ENCODE measurements at places on chromosomes 7 and 10.

- no peak for DNase-seq
Observed at GRCh38 chr10:103715430-103715829, 139.9 kb downstream of the SH3PXD2A start.

DNA sequence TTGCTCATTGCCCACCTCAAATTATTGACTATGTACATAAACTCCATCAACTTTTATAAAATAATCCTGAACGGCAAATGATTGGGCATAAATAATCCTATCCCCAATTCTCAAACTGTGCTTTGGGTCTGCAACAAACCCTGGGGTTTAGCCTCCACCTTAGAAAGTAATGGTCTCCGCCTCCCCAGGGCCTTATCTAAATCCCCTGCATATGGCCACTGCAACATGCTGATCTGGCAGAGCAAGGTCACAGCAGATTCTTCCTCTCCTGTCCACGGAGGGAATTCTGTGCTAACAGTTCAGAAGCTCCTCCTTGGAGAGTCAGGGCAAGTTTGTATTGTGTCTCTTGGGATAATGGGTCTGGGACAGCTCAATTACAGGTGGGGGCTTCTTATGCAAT, 18.4 kb downstream of the FXYD4 start:
- no peak for DNase-seq

GRCh38 chr7:92400013-92400412, 47.3 kb upstream of the GATAD1 start:
- DNase-seq, result no peak

GRCh38 chr7:128145191-128145590, 95.9 kb upstream of the LEP start:
- DNase-seq, result no peak

DNA sequence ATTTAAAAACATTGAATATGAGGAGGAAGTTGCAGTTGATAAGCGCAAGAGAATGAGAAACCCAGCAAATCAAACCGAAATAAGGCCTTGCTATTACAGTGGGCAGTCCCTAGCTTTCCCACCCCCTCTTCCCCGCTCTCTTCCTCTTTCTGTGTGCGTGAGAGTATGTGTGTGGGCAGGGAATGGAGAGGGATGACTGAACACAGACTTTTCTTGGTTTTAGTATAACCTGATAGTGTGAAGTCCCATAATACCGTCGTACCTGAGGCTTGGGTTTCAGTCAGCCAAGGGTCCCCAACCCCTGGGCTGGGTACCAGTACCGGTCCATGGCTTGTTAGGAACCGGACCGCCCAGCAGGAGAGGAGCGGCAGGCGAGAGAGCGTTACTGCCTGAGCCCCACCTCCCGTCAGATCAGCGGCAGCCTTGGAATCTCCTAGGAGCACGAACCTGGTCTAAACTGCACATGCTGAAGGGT, 255.3 kb downstream of the CELF2 start:
- no peak for DNase-seq

DNA sequence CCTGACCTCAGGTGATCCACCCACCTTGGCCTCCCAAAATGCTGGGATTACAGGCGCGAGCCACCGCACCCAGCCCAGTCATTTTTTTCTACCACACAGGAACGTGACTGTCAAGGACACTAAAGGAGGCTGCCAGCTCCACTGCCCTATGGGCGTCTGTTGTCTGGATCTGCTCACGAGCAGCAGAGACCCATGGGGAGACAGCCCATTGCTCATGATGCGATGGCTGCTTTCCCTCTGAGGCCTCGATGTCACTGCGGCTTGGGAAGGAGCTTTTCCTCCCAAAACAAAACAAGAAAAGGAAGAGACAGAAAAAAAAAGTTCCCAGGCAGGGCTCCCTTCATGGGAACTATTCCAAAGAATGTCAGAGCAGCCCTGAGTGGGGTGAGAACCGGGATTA, 70.5 kb downstream of the DENND2A start:
- DNase-seq, result no peak

GRCh38 chr7:45576249-45576929, 2.2 kb downstream of the ADCY1 start:
- DNase-seq, result no peak

- no peak for DNase-seq
Observed at GRCh38 chr7:87151002-87151728, 1.1 kb upstream of the DMTF1 start.

GRCh38 chr7:157745721-157746709, 409.2 kb downstream of the DNAJB6 start:
- no peak for DNase-seq

GRCh38 chr7:141231018-141231792, 157.3 kb downstream of the TMEM178B start:
- DNase-seq, result no peak

DNA sequence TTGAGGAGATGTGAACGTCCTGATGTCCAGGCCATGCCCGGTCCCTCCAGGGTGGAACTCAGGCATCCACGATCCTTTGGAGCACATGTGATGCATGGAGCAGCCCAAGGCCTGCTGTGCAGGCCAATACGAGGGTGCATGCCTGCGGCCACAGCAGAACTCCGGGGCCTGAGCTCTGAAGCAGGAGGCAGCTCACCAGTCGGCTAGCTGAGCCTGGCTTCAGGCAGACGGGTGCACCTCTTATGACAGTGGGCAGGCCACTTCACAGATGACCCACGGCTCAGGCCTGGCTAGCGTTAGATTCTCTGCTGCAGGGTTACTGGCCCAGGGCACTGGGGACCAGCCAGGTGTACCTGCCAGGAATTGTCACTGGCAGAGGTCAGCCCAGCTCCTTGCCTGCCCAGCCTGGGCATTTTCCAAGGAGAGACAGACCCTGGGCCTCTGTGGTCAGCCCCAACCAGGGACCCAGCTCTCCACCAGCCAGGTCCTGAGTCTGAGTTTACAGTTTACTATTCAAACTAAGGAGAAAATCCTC, 29.6 kb upstream of the INPP5A start:
- no peak for DNase-seq

DNA sequence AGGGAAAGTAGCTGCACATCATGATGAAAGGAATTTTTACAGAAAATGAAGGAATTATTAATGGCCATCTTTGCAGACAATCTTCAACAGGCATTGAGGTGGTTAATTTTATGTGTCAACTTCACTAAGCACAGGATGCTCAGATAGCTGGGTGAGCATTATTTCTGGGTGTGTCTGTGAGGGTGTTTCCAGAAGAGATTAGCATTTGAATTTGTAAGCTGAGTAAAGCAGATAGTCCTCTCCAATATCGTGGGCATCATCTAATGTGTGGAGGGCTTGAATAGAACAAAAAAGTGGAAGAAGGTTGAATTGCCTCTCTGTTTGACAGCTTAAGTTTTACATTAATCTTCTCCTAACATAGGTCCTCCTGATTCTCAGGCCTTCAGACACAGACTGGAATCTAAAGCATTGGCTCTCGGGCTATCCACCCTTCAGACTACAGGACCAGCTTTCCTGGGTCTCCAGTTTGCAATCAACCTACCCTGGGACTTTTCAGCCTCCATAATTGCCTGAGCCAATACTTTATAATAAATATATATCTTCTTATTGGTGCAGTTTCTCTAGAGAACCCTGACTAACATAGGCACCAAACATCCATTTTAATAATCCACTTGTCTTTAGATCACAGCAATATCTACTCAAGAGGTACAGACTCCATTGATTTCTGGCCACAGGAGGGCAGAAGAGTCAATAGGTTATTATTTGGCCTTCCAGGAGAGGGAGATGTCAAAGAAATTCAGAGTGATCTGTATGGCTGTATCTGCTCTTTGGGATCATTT, 10.5 kb upstream of the CRPPA start:
- peak; percentile 15 for DNase-seq

GRCh38 chr10:131310142-131310541, 1.4 kb downstream of the TCERG1L start:
- DNase-seq, result no peak

- DNase-seq, result peak; percentile 84
Observed at GRCh38 chr10:117373823-117374505, 1.3 kb downstream of the PDZD8 start.

- no peak for DNase-seq
Observed at GRCh38 chr7:12287901-12288300, 76.8 kb downstream of the TMEM106B start.

GRCh38 chr7:128961030-128961659, 23.4 kb downstream of the IRF5 start:
- DNase-seq, result no peak

- no peak for DNase-seq
Observed at GRCh38 chr10:29266641-29267040, 22.2 kb upstream of the LYZL1 start.

DNA sequence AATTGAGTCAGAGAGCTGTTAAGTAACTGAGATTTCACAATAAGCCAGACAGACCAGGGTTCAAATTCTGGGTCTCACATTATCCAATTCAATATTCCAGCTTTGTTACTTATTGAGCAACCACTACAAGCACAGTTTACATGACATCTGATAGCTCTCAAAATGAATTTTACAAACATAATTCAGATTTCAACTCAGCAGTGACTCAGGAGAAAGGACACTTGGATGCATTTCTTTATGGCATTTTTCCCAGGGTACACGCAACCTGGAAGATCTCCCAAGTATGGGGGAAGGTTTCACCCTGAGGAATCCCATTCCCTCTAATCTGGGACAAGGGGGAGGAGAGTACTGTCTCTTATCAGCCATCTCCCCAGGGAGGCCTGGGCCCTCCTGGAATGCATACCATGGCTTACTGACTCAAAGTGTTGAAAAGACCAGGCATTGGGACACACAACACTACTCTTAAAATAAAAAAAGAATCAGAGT, 102.4 kb downstream of the CFTR start:
- DNase-seq, result no peak

DNA sequence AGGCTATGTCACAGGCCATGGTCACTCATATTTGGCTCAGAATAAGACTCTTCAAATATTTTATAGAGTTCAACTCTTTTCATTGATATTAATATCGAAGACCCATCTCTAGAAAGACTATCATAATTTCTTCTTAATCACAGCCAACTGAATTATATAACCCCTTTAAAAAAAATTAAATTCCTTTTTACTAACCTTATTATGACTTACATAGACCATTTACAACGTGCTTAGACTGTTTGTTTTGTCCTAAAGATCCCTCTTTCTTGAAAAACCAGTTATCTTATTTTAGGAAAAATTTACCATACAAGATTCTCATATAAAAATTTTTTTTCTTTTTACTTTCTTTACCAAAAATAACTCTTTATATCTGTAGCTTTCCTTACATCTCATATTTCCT, 10.2 kb upstream of the TMEM254 start:
- no peak for DNase-seq
